Occipital lobe (tissue), 3 donors: ENCODE measurements at places on chromosomes 7 and 10. TPM values are rescaled to one million over a fixed set of nuclear protein-coding genes. Genes with fewer than 3 reads are reported as not detected.

- no peak for DNase-seq
These were observed 90.0 kb downstream of the SLIT1 start for GRCh38 chr10:97095701-97096260.

DNA sequence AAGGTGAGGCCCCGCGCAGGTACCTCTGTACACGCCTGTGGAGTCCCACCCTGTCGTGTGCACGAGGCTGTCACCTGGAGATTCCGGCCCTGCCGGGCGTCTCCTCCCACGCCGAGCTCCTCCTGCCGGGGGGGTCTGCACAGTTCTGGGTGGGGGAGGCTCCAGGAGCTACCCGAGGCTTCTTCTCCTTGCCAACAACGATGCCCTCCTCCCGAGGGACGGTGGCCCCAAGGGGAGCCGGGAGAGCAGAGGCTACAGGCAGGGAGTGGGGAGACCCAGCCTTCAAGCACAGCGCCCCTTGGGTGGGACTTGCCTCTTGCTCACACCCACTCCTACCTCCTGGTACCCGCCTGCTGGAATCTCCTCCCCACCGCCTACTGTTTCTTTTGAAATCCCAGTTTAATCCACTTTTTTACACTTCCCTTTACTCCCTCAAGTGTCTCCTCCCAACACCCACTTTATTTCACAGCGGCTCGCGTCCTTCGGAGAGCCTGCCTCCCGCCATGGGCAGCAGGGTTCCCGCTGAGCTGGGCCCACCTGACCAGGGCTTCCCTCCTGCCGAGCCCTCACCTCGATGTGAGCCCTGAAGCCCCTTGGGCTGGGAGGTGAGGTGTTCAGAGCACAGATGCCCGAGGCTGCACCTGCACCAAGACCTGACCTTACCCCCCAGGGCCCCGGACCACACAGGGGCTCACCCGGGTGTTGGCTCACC, 338.1 kb downstream of the DNAJB6 start:
- no peak for DNase-seq

DNA sequence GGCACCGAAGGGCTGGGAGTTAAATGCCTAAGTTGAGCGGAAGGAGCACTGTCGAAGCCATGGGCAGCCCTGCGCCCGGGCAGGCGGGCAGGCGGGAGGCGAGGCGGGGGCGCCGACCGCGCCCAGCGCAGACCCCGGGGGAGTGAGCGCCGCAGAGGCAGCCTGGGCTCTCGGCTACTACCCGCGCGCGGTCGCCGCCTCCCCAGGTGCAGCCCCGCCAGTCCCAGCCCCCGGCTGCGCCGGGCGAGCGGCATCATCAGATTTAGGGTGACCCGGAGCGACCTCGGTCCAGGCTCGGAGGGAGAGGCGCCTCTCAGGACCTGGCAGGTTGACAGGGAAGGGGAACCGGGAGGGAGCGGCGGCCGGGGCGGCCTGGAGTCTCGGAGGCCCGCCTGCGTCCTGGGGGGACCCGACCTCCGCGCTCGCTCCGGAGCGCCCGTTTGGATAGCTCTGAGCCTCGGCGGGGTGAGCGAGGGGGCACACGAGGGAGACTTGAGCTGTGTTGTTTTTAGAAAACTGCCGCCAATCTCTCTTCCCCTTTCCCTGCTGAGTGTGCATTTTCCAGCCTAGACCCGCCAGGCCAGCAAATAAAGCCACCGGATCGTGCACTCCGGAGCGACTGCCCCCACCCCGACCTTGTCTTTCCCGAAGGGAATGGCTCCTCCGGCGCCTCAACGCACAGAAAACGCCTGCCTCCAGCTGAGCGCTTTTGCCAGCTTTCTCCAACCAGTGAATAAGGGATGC, 2.3 kb upstream of the NRP1 start:
- no peak for DNase-seq

GRCh38 chr10:133139551-133140065, 20.4 kb upstream of the KNDC1 start:
- no peak for DNase-seq

DNA sequence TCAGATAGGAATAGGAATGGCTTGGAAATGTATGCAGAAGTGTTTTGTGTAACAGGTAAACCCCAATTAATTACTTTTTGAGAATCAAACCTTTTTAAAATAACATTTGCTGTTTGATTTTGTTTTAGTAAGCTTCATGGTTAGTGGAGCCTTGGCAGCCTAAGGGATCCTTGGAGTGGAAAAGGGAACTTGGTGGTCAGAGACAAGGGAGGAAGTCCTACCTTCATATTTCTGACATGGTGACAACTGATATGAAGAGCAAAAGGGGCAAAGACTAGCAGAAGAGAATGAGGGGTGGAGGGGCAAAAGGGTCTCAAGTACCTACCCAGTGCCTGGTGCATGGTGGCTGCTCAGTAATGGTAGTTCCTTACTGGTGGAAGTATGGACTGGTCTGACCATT, 32.3 kb downstream of the AHCYL2 start:
- DNase-seq: no peak

DNA sequence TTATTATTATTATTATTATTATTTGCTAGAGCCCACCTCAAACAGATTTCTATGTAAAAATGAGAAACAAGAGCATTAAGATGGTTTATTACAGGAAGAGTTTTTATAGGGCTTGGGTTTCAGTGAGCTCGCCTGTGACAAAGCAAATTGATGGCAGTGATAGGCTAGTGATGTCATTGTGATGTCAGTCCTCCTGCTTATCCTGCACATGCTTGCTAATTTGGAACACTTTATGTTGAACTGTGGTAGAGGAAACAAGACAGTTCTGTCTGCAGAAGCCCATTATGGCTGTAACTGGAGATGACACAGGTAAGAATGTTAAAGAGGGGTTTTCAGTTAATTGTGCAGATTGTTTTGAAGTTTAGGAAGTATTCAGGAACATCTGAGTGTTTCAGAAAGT, 68.3 kb downstream of the CREM start:
- no peak for DNase-seq

GRCh38 chr7:95229301-95229700, 95.0 kb downstream of the PON1 start:
- no peak for DNase-seq

DNA sequence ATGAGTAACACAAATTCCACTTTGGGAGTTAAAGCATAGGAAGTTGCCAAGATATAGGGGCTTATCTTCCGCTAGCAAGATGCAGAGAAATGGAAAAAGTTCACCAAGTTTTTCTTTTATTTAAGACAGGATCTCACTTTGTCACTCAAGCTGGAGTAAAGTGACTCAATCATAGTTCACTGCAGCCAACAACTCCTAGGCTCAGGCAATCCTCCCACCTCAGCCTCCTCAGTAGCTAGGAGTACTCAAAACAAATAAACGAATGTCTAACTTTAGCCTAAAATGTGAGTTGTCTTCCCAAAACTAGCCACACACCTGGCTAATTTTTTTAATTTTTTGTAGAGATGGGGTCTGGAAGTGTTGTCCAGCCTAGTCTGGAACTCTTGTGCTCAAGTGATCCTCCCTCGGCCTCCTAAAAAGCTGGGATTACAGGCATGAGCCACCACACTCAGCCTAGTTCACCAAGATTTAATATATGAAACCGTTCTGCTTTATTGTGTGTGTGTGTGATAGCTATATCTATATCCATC, 9.9 kb downstream of the VIM start:
- no peak for DNase-seq

The TACR2 gene
- 0.47 TPM for total RNA-seq

The COL17A1 gene
- total RNA-seq: not detected

The SFRP5 gene
- total RNA-seq: 0.62 TPM

The GLUD1 gene
- total RNA-seq: 175 TPM

The SLC26A3 gene
- total RNA-seq: not detected

The PKD2L1 gene
- 0.62 TPM for total RNA-seq

The PNLIPRP3 gene
- not detected for total RNA-seq

The CYP2C8 gene
- 3.4 TPM for total RNA-seq

The AKR1D1 gene
- not detected for total RNA-seq

The FEZF1 gene
- total RNA-seq: not detected
